ENCODE measurements at places on chromosomes 11 and 22.

GRCh38 chr11:64053699-64054098 is 18.0 kb downstream of the FLRT1 start:
- no peak for DNase-seq

DNA sequence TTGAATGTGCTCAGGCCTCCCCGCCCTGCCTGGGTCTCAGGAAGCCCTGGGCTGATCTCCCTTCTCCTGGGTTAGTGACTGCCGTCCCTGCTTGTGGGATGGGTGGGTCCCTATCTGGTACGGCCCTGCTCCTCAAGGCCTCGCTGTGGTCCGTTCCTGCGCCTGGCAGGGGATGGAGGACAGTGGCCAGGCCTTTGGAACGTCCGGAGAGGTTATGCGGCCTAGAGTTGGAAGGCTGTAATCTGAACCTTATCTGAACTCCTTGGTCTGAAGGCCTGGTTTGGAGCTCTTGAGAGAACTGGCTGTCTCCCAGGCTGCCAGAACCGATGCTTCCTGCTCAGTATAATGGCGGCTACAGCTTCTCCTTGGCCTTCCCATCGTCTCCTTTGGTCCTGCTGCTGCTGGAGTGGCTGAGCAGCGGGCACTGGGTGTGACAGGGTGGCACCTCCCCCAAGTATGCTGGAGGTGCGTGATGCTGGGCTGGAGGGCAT is 72.8 kb downstream of the FLI1 start:
- DNase-seq: no peak

- DNase-seq: no peak
Observed at GRCh38 chr22:27912101-27912500, 7.0 kb downstream of the PITPNB start.

DNA sequence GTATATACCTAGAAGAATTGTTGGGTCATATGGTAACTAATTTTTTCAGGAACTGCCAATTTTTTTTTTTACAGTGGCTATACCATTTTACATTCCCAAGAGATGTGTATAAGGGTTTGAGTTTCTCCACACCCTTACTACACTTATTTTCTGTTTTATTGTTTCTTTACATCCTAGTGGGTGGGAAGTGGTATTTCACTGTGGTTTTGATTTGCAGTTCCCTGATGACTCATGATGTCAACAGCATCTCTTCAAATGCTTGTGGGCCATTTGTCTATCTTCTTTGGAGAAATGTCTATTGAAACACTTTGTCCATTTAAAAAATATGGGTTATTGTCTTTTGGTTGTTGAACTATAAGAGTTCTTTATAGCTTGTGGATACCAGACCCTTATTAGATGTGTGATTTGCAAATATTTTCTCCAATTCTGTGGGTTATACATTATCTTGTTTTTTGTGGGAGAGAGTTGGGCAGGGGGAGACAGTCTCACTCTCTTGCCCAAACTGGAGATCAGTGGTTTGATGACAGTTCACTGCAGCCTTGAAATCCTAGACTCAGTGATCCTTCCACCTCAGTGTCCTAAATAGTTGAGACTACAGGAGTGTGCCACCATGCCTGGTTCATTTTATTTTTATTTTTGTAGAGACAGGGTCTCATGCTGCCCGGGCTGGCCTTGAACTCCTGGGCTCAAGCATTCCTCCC is 30.3 kb upstream of the PISD start:
- DNase-seq: no peak

DNA sequence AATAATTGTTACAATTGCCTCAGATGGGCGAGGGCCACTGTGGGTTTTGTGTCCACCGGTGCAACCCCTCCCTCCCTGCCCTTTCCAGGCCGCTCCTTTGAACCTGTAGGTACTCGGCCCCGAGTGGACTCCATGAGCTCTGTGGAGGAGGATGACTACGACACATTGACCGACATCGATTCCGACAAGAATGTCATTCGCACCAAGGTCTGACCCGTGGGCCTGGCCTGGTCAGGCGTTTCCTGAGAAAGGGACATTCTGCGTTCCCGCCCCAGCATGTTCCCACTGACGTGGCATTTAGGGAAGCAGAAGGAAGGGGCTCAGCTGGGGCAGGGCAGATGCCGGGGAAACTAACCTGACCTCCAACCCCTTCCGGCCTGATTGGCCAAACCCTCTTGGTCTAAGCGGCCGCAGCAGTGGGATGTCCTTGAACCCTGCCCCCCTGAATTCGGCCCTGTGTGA is 10.1 kb downstream of the SIDT2 start:
- peak; percentile 57 for DNase-seq

GRCh38 chr11:2198621-2199365 is 27.2 kb upstream of the TH start:
- no peak for DNase-seq

DNA sequence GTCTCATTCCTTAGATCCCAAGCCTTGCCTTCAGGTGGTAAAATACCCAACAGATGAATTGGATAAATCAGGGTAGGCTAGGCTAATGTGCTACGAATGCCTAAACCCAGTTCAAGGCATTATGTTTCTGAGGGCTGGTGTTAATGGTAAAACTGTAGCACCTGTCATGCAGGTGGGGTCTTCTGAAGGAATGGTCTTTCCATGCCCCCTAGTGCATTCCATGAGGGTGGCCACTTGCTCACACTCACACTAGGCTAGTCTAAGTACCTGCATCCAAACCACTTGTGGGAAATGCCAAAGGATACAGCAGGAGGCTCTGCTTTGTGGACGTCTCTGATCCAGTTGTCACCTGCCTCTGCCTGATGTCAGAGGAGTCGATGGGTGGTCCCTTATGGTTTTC is 24.2 kb upstream of the UCP3 start:
- no peak for DNase-seq

DNA sequence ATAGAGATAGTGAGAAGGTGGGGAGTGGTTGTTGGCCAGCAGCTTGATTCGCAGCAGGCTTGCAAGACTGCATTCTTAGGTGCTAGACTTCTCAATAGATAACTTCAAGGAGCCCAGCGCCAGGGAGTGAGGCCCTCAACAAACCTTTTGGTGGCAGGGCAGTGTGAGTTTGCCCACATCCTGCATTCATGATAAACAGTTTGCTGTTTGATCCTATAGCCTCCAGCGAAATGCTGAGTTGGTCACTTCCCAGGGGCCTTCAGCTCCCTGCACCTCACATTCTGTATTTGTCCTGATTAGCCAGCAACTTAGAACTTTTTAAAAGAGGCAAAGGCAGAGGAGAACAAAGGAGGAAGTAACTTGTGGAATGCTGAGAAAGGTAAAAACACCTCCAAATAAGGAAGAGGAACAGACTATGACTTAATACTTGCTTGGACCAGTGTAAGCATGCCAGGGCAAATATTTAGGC is 25.1 kb downstream of the OR10A6 start:
- no peak for DNase-seq

DNA sequence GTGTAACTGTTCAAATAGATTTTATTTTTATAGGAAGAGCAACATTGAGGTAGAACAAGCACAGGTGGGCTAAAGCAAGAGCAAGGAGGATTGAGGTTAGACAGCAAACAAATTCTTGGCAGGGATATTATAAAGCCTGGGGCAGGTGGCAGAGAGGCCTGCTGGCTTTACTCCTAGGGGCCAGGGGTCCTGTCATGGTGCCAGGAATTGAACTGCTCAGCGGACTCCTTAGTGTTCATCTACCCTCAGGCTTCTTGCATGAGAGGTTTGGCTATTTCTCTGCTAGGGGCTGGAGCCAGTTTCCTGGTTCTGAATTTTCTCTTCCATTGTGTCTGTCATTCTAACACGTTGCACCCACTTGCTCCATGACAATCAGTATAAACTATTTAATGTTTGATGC is 217.2 kb upstream of the NCAM1 start:
- DNase-seq: no peak

- DNase-seq: no peak
Observed at GRCh38 chr11:94790661-94791180, 22.6 kb downstream of the AMOTL1 start.

DNA sequence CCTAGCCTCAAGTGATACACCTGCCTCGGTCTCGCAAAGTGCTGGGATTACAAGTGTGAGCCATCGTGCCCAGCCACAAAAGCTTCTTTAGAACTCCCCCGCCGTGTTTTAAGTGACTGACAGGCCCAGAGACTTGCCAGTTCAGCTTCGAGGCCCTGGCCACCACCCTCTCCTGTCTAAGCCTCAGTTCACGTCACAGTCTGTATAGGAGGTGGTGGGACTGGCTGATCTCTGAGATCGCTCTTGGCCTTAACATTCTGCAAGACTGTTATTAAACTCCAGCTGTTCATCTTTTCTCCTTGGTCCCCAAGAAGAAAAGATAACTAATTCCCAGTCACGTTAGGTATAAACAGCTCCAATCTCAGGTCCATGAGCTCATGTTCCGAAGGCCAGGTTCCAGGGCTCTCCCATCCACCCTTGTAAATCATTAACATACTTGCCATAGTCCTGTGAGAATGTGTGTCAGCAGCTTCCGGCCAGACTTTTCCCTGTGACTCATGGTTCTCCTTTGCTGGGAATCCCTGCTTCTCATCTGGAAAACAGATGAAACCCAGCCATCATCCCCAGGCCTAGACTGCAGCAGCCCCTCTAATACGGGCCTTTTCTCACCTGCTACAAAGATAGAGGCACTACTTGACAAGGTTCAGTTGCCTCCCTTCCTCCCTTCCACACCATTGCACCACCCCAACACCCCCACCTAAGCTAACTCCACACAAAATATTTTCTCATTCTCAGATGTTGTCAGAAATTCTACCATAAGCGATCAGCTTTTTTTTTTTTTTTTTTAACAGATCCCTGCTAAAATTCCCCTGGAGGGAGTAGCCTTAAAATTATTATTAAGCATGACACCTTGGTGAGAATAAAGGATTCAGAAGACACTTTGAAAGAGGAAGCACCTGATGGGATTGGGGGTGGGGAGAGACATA is 5.6 kb upstream of the KIAA0930 start:
- DNase-seq: no peak

GRCh38 chr11:64759722-64760719 is at the start of gene PYGM:
Gene PYGM, minus strand, starts transcription at chr11:64759974. Its CDS starts 76 bp downstream, at chr11:64759898.
- no peak for DNase-seq

GRCh38 chr11:117989351-117990102 is 3.3 kb downstream of the IL10RA start:
- no peak for DNase-seq

DNA sequence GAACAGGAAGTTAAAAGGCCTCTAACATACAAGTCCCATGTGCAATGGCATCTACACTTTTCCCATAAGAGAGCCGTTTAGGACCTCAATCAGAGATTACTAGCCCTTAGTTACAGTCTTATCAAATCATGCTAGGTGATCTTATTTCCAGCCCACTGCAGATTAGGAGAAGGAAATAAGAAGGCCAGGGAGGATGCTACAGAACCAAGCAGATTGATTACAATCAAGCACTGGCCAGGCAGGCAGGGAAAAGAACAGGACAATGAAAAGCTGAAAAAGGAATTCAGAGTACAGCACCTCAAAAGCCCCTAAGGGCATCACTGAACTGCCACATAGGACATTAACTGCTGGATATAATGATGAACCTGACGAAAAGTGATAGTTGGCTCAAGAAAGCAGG is 73.0 kb downstream of the CLPB start:
- no peak for DNase-seq

GRCh38 chr11:3095712-3096361 is 38.6 kb upstream of the CARS1 start:
- peak; percentile 43 for DNase-seq

DNA sequence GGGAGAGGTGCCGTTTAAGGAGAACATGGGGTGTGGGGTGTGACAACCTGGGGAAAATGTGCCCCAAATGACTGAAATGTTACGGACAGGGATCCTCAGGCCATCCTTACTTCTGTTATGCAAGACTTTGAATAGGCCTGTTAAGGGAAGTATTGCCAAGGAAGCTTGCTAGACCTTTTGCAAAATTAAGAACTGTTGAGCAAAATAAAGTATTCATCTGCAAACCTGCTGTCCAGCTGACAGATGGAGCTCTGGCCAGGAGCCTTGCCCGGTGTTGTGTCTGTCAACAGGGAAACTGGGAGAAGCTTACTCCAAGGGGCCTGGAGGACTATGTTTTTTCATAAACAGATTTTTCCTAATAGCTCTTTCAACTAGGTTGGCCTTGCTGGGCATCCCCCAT is 48.0 kb downstream of the FAT3 start:
- DNase-seq: no peak

GRCh38 chr11:120532082-120532831 is 20.7 kb downstream of the GRIK4 start:
- no peak for DNase-seq

DNA sequence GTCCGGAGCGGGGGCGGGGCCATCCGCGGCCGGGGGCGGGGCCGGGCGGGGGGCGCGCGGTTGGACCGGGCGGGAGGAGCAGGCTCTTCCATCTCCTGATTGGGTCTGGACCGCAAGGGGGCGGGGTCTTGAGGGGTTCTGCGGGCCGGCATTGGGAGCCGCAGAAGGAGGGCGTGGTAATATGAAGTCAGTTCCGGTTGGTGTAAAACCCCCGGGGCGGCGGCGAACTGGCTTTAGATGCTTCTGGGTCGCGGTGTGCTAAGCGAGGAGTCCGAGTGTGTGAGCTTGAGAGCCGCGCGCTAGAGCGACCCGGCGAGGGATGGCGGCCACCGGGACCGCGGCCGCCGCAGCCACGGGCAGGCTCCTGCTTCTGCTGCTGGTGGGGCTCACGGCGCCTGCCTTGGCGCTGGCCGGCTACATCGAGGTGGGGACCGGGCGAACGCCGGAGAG is at the start of gene APLP2:
TSS of gene APLP2 (plus strand) at position 236 of the 450 bp plus-strand sequence. CDS start at position 320, 84 bp downstream.
- peak; percentile 98 for DNase-seq

- DNase-seq: no peak
Observed at GRCh38 chr11:115191761-115192160, 312.5 kb downstream of the CADM1 start.

DNA sequence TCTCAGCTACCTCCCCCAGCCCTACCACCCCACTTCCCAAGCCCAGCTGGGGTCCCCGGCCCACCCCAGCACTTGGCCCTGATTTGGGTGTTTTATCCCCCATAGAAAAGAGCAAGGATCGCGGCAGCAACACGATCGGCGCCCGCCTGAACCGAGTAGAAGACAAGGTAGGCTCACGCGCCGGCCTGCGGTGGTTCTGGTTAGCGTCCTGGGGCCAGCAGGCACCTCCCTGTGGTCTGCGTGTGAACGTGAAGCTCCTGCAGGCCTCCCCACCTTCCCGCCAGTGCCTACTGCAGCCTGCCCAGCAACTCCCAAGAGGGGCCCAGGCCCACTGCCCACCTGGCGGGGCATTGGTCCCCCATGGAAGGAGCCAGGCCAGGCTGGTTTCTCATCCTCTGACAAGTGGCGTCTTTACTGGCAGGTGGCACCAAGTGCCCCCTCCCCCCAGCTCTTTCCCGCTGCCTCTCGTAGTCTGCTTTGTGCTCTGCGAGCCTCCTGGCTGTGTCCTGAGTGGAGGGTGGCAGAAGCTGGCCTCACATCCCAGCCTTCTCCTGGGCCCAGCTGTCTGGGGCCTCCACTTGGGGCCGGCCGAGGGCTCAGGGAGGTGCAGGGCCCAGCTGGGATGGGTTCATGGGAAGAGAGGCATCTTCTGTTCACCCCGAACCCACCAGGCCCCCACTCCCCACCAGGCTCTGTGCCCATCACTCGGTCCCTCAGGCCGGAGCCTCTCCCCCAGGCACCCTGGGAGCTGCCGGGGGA is 78.3 kb upstream of the KCNQ1OT1 start:
- peak; percentile 64 for DNase-seq

GRCh38 chr22:33321466-33321865 is 263.3 kb upstream of the SYN3 start:
- DNase-seq: no peak

GRCh38 chr11:43521471-43521870 is 159.1 kb upstream of the HSD17B12 start:
- no peak for DNase-seq

- no peak for DNase-seq
Observed at GRCh38 chr11:128840137-128840536, 27.0 kb downstream of the KCNJ1 start.

Data from type B pancreatic cell (in vitro differentiated cells).